ENCODE measurements at places on chromosomes 5 and 9.

GRCh38 chr5:40033009-40033408 lies 608.2 kb upstream of the DAB2 start:
- no peak for DNase-seq

- no peak for DNase-seq
Measured at GRCh38 chr5:108367679-108368334, 14.1 kb downstream of the FBXL17 start.

- DNase-seq: no peak
Measured at GRCh38 chr5:16852251-16853005, 83.7 kb downstream of the MYO10 start.

GRCh38 chr5:134125039-134126015 lies 10.8 kb downstream of the TCF7 start:
- DNase-seq: no peak

GRCh38 chr9:128553728-128554127 lies 1.3 kb downstream of the SPTAN1 start:
- no peak for DNase-seq

- DNase-seq: no peak
Measured at GRCh38 chr5:171323806-171324632, 15.0 kb downstream of the TLX3 start.

- DNase-seq: no peak
Measured at GRCh38 chr5:117201001-117201400, 626.4 kb upstream of the SEMA6A start.

- DNase-seq: no peak
Measured at GRCh38 chr5:143133721-143134120, 269.8 kb downstream of the NR3C1 start.

DNA sequence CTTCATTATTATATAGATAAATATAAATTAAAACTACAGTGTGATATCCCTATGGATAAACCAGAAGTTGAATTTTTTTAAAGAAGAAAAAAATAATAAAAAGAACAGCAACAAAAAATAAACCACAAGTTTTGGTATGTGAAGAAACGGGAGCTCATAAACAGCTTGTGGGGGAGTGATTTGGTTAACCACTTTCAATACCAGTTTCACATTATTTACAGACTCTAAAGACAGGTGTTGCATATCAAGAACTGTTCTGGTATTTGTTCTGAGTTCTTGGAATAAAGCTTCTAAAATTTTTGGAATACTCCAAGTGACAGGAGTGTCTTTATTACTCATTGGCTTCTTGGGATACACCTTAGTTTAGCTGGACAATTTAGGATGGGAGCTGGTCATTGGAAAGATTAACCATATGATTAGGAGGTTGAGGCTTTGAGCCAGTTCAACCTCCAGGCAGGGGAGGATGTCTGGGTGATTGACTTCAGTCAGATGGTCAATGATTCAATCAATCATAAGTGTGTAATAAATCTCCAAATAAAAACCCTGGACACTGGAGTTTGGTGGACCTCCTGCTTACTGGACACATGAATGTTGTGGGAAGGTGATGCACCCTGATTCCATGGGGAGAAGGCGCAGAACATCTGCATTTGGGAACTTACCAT lies 2223.1 kb upstream of the C9orf72 start:
- no peak for DNase-seq

DNA sequence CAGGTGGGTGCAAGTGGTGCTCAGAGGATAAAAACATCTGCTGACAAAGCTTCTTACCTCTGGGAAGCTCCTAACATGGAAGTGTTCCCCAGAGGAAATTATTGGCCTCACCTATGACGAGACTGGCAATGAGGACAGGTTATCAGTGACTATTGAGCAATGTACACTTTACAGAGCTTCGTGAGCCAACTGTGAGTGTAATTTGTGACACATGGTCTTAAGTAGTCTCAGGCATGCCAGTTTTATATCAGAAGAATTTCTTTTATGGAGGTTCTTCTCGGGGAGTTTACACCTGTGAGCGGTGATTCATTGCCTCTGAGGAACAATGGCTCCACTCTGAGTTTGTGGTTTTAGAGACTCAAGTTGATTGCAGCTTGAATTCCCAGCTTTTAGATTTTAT lies 11.3 kb downstream of the ANKDD1B start:
- DNase-seq: no peak

DNA sequence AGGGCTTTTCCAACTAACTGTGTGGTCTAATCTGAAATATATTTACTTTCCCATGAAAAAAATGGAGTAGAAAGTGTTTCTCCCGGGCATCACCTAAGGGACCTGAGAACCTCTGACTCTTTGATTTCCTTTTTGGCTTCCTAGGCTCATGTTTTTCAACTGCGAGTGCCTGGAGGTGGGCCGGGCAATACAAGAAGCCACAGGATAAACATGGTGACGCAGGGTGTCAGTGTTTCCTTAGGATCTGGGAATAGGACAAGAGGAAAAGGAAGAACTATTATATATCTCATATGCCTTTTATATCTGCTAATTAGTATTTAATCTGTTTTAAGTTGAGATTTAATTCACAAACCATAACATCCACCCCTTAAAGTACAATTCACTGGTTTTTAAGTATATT lies 11.4 kb upstream of the LECT2 start:
- no peak for DNase-seq

DNA sequence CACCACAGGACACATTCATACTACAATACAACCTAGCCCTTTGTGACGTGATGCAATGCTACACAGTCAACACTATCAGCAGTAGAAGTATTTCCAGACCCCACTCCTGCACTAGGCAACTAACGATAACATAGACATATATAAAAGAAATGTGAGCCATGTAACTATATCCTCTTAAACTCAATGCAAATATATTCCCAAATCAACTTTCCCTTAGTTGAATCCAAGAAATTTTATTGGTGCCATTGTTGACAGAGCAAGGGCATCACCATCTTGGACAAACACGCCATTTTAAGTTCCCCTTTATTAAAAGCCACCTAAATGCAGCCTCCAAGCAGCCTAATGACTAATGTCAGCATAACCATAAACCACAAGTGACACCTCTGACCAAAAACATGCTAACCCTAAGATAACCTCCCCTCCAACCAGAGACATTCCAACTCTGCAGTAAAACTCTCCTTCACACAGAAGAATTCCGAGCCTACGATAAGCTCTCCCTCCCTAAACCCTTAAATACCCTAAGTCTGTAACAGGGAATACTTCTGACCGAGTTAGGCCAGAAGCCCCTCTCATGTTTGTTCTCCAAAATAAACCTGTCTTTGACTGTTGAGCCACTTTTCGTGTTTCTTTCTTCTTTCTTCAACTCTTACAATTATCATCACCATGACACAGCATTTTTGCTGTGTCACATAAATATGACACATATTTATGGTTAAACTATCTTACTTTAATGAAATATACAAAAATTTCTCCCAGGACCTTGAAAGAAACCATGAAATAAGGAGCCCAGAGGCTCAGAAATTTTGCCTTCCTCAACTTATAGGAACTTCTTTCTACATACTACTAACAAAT lies 1497.8 kb downstream of the EFNA5 start:
- DNase-seq: no peak

DNA sequence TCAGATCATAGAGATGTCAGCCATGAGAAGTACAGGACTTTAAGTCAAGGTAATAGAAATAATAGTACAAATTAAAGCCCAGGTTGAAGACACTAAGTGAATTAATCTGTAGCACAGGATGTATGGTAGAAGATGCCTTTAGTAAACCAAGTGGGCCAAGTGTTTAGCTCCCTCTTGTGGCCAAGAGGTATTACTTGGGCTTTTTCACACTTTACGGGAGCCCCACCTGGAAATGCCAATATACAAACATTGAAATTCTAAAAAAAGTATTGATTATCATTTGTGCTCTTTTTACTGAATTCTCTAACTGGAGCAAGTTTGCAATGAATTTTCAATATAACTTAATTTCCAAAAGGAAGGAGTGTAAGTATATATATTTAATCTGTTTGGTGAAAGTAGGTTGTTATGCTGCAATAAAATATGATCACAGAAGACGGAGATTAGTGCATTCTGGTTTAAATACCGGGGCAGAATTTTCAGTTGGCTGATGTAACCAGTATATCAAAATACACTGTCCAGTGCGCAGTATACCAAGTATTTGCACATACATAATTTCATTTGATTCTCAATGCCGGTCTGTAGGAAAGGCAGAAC lies 84.7 kb downstream of the PARP8 start:
- DNase-seq: peak; percentile 15

DNA sequence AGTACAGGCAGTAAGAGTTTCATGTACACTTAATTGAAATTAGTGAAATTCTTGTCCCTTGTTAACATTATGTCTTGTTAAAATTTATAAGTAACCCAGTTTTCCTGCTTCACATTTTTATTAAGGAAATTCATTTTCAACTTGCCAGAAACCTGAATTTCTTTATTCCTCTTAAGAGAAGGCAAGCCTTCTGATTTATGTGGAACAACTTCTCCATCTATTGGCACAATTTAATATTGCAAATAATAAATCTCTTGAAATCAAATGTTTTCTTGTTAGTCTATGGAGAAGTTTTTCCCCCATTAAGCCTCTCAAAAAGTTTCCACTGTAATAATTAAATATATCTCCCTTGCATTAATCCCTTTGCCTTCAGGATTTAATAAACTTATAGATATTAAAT lies 33.8 kb upstream of the ACO1 start:
- DNase-seq: no peak

DNA sequence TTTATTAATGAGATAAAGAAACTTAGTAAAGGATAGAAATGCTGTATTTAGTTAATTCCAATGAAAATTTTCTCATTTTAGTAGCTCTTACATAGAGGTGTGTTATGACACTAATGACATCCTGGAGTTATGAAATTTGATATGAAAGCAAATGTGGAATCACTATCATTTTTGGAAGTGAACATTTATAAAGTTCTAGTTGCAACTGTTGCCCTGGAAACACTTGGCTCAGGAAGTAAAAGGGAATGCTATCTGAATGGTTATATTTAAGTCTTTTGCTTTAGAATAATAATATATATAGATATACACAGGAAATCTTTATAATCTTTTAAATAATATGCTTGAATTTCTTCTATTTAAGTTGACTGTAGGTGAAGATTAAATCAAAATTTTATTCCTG lies 16.7 kb downstream of the ADAMTS19 start:
- DNase-seq: no peak

- DNase-seq: no peak
Measured at GRCh38 chr5:140548791-140549190, 1.3 kb downstream of the EIF4EBP3 start.

GRCh38 chr5:109483395-109483971 lies 73.7 kb upstream of the PJA2 start:
- DNase-seq: no peak

- no peak for DNase-seq
Measured at GRCh38 chr9:33737811-33738606, 57.4 kb upstream of the PRSS3 start.

DNA sequence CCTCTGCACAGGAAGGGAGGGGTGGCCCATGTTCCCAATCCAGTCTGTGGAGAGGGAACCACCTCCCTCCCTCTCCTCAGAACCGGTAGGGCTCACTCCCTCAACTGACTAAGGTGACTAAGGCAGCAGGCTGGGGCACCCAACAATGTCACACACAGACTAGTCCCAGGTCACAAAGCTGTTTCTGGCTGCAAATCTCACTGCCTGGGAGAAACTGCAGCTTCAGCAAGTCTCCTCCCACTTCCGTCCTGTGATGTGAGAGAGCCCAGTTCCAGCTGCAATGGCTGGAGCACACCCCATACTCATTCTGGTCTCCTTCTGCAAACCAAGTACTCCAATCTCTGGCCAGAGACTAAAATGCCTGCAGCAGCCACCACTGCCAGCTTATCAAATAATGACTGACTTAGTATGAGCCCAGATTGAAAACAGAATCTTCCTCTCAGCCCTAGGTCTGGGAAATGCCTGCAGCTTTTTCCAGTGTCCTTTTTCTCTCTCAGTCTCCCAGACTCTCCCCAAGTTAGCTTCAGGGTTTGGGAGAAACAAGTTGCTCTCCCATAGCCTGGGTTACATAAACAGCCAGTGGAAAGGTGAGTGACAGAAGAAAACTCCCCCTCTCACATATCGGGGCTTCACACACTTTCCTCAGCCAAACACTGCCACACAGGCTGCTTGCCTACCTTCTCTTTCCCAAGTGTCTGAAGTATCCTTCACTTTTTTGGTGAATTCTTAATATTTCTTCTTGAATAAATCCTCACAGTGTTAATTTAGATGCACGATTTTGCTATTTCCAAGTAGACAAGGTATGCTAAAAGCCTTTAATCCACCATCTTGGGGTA lies 247.4 kb upstream of the RASA1 start:
- no peak for DNase-seq

GRCh38 chr5:43042626-43043399 lies 2.7 kb upstream of the ANXA2R start:
- no peak for DNase-seq

DNA sequence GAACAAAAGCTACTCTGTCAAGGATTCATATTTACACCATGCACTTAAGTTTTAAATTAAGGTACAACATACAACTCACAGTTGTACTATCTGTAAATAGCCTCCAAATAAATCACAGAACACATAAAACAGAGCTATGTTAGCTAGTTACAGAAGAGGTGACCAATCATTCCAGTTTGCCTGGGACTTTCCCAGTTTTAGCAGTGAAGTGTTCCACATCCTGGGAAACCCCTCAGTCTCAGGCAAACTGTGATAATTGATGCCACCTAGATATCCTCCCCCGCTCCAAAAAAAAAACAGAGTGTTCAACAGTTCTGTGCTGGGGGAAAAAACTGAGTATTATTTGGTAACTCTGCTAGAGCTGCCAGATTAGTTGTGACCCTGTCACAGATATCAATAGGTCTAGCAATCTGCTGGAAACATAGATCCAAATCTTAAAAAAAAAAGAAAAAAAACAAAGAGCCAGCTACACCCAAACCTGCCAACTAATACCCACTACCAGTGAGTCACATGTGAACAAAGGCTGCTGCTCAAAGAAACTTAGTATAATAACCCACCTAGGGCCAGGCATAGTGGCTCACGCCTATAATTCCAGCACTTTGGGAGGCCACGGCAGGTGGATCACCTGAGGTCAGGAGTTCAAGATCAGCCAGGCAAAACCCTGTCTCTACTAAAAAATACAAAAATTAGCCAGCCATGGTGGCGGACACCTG lies 5.7 kb downstream of the TBCA start:
- no peak for DNase-seq

DNA sequence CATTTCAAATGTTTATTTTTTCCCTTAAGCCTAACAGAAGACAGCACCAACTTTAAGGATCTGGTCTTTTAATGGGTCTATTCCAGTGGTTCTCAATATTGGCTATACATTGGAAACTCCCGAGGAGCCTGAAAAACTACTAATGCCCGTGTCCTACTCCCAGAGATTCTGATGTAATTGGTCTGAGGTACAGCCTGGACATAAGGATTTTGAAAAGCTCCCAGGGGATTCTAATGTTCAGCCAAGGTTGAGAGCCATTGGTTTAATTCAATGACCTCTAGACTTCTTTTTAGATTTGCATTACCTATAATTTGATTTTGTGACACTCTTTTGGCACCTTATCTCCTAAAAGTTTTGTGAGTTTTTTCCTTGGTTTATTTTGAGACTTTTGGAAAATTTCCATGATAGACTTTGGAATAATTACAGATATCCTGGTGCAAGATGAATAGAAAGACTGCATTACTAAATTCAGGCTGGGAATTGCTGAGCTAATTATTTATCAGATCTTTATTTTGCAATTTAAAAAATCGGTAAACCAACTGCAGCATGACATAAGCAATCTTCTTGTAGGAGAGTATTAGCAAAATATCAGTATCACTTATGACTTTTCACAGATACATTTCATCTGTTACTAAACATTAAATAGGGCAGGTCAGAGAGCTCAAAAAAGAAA lies 91.5 kb upstream of the ELL2 start:
- DNase-seq: no peak
